ENCODE measurements at places on chromosomes 7 and 10. TPM values are rescaled to one million over a fixed set of nuclear protein-coding genes. Genes with fewer than 3 reads are reported as not detected.

DNA sequence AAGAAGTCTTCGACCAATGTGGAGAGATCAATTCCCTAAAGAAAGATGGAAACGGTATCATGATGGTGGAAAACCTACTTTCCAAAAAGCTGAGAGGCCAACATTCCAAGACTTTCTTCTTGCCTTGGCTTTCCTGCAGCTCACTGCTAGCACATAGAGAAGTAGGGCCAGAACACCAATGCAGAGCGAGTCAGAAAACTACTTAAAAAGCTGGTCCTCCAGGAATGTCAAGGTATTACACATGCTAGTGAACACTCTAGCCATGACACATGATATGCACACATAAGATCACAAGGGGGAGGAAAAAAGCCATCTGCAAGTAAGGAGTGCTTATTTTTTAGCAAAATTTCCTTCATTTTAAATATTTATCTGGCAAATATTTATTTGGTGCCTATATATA lies 22.7 kb downstream of the GPAM start:
- DNase-seq: no peak

- DNase-seq: peak; percentile 87
Measured at GRCh38 chr10:25493122-25493893, 318.5 kb downstream of the GPR158 start.

DNA sequence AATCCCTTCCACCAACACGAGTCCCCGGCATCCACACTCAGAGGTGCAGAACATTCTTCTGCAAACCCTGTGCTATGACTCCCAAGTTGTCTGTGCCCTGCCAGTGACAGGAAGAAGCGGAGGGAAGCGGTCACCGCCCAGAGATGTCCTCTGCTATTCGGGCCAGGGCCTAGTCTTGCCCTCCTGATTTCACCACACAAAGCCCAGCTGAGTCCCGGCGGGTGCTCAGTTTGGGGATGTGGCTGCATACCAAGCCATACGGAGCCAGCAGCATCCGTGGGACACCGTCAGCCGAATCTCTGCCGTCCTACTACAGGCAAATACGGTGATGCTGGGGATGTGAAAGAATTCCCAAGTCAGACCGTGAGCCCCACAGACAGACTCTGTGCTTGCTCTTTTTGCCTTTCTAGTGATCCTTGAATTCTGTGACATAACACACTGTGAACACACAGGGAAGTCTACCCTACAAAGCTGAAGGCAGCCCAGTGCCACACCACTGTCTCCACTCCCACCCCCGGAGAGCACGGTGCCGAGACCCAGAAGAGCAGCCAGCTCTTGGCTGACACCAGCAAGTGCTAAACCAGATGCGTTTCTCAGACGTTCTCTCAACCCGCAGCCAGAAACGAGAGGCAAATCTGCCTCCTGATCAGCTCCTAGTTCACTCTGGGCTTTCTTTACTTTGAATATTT lies 2.0 kb downstream of the STK32C start:
- DNase-seq: no peak

DNA sequence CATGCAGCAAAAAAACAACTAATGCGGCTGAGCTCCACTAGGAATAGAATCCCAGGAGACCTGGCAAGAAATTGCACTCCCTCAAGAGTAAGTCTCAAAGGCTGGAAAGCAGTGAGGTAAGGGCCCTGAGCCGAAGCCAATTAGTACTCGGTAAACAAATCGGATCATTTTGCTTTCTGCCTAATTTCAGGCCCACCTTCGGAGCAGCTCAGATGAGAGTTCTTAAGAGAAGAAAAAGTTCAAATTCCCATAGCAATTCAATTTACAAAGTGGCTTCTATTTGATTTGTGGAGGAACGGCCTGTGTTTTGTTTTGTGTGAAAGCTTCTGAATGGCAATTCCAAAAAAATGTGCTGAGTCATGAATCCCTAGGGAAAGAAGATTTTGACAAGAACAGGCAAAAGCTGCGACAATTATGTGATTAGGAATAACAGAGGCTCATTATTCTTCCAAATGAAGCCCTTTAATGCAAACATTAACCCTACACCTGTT lies 60.9 kb downstream of the SLC16A9 start:
- no peak for DNase-seq

DNA sequence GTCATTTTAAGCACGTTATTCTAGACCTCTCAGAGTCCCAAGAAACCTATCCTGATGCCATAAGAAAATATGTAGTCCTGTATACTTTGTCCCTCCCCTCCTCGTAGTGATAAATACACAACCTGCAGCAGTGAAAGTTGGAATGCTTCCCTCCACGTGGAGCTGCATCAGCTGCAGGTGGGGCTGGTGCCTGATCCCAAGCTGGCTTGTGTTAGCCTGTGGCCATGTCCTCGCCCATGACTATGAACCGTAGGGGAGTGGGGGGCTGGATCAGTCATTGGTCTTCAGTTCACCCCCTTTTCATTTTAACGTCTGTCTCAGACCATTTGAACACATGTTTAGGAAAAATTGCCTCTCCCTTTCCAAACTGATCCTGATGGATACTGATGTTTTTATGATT lies 171.4 kb upstream of the HABP2 start:
- DNase-seq: no peak

- no peak for DNase-seq
Measured at GRCh38 chr10:81957976-81958375, 83.0 kb downstream of the NRG3 start.

GRCh38 chr10:102275343-102275742 lies 30.0 kb downstream of the GBF1 start:
- DNase-seq: no peak

GRCh38 chr10:47031211-47031900 lies 120.1 kb downstream of the PTPN20 start:
- peak; percentile 11 for DNase-seq

- DNase-seq: no peak
Measured at GRCh38 chr10:51952056-51952455, 252.7 kb upstream of the CSTF2T start.

DNA sequence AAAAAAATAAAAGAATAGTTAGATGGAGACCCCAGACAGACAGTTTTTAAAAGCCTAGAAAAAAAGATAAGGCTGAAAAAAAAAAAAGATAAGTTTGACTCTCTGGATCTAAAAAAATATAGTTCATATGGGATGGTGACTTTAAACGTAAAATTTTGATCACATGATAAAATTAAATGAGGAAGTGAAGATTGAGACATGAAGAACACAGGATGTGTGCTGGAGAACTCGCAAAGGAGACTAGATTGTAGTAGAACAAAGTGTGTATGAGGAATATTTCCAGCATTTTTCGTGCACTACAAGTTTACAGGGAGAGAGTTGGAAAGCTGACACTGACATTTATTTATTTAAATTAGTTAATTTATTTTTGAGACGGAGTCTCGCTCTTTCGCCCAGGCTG lies 286.4 kb downstream of the PRPF18 start:
- DNase-seq: no peak

DNA sequence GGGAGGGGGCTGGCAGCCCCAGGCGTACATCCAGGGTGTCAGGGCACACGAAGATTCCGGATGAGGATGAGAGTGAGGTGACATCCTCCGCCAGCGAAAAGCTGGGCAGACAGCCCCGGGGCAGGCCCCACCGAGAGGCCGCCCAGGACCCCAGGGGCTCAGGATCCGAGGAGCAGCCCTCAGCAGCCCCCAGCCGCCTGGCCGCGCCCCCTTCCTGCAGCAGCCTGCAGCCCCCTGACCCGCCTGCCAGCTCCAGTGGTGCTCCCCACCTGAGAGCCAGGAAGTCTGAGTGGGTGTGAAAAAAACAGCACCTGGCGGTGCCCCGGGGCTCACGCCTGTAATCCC lies 3.2 kb downstream of the GJD4 start:
- DNase-seq: no peak

GRCh38 chr10:129498680-129499079 lies 31.6 kb downstream of the MGMT start:
- DNase-seq: no peak

DNA sequence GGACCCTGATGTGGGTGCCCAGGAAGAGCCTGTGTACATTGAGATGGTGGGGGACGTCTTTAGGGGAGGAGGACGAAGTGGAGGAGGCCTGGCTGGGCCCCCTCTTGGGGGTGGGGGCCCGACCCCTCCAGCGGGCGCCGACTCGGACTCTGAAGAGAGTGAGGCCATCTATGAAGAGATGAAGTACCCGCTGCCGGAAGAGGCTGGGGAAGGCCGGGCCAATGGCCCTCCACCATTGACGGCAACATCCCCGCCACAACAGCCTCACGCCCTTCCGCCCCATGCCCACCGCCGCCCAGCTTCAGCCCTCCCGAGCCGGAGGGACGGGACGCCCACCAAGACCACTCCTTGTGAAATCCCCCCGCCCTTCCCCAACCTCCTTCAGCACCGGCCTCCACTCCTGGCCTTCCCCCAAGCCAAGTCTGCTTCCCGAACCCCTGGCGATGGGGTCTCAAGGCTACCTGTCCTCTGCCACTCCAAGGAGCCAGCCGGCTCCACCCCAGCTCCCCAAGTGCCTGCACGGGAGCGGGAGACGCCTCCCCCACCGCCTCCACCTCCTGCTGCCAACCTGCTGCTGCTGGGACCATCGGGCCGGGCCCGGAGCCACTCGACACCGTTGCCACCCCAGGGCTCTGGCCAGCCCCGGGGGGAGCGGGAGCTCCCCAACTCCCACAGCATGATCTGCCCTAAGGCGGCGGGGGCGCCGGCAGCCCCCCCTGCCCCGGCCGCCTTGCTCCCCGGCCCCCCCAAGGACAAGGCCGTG lies 4.8 kb downstream of the NYAP1 start:
- DNase-seq: no peak

DNA sequence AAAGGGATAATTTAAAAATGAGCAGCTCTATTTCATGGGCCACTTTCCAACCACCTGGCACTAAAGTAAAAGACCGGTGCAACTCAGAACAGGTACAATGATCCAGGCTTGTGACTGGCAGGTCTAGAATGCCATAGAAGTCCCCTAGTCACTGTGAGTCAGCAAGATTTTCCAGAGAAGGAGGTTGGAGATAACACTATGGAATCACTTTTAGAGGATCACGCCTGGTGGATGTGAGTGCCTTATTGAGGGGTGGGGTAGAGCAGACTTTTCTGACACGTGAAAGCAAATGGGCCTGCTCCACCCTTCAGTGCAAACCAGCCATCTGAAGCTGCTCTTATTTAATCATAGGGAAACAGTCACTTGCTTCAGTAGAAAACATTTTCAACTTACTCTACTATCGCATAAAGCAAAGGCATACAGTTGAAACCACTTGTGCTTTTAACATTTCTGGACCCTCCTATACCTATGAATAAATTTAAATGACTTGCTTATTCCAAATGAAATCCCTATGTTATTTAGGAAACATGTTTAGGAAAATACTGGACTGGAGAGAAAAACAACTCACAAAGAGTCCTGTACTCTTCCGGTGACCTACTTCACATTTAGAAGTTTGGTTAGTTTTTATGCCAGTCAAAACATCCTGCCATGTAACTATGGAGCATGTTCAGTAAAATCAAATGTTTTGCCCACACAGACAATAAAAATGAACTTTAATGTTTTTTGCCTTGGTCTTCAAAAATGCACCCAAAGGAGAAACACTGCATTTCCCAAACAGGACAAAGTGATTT lies 21.5 kb upstream of the AKR1C1 start:
- peak; percentile 57 for DNase-seq

DNA sequence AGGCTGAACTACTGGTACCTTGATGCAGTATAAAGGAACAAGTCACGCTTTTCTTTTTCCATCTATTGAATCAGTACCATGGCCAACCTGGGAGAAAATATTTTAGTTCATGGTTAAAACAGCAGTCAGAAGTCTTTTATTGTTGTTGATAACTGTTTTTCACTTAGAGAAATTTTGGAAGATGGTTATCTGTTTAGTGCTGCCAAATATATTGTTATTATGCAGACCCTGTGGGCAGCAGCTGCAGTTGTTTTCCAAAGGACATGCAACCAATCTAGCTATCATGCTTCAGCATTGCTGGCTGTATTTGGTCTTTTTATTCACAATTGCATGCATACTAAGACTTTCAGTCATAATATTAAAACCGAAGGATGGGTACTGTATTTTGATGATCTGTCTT lies 169.5 kb downstream of the BBS9 start:
- DNase-seq: no peak

DNA sequence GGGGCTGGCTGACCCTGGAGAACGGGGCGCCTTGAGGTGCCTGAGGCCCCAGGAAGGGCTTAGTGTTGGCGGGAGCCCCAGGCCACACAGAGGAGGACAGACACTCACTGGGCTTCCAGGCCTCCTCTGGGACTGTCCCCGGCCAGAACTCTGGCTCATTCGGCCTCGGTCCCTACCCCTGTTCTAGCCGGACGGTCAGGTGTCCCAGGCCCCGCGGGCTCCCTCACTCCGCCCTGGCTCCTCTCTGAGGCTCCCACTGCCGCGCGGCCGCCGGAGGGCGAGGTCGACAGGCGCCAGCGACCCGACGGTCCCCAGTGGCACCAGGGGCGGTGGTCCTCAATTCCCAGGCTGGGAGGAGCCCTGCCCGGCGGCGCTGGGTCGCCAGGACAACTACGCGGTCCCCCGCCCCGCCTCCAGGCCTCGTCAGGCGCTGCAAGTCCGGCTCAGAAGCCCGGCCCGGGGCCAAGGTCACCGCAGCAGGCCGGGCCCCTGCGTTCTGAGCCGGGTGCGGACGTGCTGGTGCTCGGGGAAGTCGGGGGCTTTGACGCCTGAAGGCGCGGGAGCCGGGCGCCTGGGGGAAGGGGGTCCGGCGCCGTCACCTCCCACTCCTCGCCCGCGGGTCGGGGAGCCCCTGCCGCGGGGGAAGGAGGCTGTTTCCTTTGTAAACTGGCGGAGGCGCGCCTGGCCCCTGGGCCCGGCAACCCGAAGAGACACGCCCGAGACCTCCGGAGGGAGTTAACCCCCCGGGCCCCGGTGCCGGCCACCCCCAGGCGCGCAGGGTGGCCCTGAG lies 1.1 kb upstream of the PWWP2B start:
- no peak for DNase-seq

Gene CTBP2
- 45.4 TPM for total RNA-seq

Gene OR2A5
- not detected for total RNA-seq

Gene STRIP2
- total RNA-seq: 6.4 TPM

Gene PPP1R17
- not detected for total RNA-seq

Gene CXCL12
- total RNA-seq: 30.3 TPM

Gene HECW1
- 12.9 TPM for total RNA-seq

Gene DMTF1
- 25.9 TPM for total RNA-seq

Gene CYP3A7
- total RNA-seq: not detected

Gene FKBP6
- total RNA-seq: not detected

Gene SLC39A12
- not detected for total RNA-seq

Gene BLVRA
- total RNA-seq: 84.7 TPM
